SIG-M5 (cell line): ENCODE measurements at places on chromosomes 5 and 9.
A peak's percentile ranks its signal among the peaks of the same experiment; 100 is the strongest.

GRCh38 chr9:87793292-87793691 is 67.4 kb downstream of the CTSL start:
- peak; percentile 69 for DNase-seq

GRCh38 chr9:109264877-109265587 is 55.8 kb downstream of the EPB41L4B start:
- DNase-seq = no peak

- DNase-seq = no peak
Observed at GRCh38 chr5:322942-323879, 1.7 kb downstream of the AHRR start.

- no peak for DNase-seq
Observed at GRCh38 chr9:13567833-13568232, 288.3 kb upstream of the MPDZ start.

DNA sequence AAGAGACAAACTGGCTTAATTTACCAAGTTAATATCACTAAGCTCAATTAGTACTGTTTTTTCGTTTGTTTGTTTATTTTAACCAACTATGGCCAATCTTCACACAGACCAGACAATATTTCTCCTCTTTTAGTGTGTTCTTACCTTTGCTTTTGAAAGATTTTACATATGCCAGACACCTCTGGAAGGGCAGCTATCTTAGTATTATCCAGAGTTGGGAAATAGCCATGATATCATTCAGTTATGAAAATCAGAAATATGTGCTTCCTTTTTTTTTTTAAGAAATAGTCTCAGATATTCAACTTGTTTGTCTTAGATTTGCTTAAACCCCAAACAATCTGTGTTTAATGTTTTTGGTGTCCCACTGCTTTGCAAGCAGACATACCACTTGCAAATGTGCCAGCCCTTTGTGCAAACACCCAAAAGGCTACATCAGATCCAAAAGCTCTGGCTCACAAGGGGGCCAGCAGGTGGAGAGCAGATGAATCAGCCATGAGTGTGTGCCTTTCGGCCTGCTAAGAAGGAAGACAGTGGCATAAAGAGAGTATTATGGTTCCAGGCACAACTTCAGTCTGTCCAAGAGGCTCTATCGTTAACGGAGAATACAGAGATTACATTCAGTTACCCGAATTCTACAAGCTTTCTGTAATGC is 147.6 kb downstream of the EFNA5 start:
- no peak for DNase-seq

DNA sequence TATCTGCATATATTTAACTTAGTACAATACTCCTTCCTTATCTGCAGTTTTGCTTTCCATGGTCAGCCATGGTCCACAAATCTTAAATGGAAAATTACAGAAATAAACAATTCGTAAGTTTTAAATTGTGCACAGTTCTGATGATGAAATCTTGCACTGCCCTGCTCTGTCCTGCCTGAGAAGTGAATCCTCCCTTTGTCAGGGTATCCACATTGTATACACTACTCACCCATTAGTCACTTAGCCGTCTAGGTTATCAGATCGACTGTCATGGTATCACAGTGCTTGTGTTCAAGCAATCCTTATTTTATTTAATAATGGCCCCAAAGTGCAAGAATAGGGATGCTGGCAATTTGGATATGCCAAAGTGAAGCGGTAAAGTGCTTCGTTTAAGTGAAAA is 8.3 kb upstream of the YTHDC2 start:
- DNase-seq = no peak

DNA sequence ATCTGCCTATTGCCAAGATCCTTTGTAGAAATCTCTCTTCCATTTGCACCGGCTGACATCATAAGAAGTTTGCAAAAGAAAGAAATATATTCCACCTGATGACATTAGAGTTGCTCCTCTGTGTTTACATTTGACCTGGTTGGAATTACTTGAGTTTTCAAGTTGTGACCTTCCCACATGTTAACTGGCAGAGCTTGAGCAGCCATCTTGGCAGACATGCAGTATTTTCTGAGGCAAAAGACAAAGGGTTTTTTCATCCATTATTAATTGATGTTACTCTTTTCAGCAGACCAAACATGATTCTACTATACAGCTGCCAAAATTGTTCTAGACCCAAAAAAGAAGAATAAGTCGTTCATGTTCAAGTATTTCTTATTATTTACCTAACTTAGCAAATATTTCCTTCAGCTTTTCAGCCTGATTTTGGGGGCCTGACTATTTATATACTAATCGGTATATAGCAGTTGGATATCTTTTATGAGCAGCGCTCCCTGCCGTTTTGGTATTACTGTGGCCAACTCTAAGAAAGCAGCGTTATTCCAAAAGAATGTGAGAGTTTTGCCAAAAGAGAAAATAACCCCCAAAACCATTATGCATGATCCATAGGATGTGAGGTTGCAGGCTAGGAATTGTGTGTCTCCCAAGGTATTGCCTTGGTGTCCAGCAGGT is 212.9 kb downstream of the PBX3 start:
- no peak for DNase-seq

DNA sequence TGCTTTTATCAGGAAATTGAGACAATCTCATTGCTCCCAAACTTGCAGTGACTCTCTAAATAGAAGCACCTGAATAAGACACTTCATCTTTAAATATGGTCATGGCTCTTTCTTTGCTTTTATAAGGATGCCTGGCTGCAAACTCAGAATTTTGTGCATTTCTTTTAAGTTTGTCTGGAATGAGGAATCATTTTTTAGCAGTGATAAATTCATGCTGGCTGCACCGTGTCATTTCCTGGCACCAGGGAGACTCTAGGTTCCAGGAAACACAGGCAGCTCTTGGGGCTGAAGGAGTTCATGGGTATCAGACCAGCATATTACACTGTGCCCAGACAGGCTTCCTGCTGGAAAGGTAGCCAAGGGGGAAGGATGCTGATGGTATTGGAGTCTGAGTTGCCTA is 109.9 kb downstream of the NUDT12 start:
- no peak for DNase-seq

DNA sequence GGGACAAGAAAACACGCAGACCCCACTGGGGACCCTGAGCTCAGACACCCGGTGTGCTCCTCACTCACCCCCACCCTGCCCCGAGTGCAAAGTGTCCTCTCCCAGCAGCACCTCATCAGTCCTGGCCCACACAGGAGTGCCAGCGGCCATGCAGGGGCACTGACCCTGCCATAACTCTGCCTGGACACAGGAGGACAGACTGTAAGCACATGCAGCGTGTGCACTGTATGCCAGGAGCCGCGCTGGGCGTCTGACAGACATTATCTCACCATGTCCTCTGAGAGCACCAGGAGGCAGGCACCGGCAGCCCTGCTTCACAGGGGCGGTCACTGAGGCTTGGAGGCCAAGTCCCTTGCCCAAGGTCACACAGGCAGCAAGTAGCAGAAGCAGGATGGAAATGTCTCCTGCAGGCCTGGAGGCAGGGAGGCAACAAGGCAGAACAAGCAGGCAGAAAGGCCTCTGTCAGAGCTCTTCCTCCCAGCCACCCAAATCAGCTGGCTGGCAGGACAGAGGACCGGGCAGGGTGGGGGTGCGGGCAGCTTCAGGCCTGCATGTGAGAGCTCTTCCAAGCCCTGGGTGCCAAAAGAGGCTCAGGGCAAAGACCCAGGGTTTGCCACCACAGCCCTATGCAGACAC is 8.4 kb downstream of the EEIG1 start:
- DNase-seq = no peak

DNA sequence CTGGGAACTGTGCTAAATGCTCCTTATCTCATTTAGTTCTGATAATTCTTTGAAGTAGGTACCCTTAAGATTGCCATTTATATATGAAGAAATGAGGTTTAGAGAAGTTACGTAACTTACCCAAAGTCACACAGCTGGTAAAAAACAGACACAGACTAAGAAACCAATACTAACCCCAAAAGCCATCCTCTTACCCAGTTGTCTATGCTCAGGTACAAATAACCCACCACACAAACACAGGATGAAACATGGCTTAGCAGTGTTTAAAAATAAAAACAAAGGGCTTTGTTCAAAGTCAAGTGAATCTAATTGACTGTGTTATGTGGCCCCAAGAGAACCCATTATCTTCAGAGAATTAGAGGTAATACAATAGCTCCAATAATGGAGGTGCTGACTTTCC is 37.0 kb upstream of the IL7R start:
- DNase-seq = no peak

DNA sequence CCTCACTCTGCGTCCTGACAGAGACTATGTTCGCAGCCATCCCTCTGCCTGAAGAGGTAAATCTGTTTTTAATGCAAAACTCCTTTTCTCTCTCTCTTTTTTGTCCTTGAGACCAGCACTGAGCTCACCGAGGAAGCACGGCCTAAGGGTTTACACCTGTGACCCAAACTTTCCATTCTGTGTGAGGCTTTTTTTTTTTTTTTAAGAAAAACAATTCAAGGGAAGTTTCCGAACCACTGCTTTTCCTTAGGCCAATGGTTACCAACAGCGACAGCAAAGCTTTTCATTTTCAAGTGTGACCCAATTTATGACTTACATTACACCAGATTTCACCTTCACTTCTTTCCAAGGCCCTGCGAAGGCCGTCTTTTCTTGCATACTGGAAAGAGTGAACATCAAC is 205.9 kb downstream of the EFNA5 start:
- DNase-seq = no peak

DNA sequence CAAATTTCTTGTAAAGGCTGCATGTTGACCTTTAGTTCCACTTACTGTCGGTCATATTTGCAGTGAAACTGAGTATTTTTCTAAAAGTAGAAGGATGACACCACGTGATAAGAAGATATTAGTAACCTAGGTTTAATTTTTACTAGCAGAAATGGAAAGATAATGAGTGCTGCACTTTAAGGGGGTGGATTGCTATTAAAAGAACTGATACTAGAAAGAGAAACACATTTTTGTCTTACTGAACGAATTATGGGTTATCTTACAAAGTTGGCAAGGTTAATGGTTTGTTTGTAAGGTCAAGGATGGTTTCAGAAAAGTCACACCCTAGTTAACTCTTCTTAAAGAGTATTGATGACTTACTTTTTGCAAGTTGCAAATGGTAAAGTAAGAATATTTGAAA is 2.4 kb downstream of the MACIR start:
- DNase-seq = no peak

GRCh38 chr5:158234323-158235158 is 375.6 kb upstream of the CLINT1 start:
- no peak for DNase-seq

- DNase-seq = no peak
Observed at GRCh38 chr9:77541600-77541999, 106.5 kb downstream of the GNA14 start.

- peak; percentile 10 for DNase-seq
Observed at GRCh38 chr5:100890461-100891008, 12.5 kb downstream of the ST8SIA4 start.

- no peak for DNase-seq
Observed at GRCh38 chr9:4038182-4038723, 261.6 kb downstream of the GLIS3 start.

- no peak for DNase-seq
Observed at GRCh38 chr5:146754621-146755020, 123.9 kb downstream of the PPP2R2B start.

DNA sequence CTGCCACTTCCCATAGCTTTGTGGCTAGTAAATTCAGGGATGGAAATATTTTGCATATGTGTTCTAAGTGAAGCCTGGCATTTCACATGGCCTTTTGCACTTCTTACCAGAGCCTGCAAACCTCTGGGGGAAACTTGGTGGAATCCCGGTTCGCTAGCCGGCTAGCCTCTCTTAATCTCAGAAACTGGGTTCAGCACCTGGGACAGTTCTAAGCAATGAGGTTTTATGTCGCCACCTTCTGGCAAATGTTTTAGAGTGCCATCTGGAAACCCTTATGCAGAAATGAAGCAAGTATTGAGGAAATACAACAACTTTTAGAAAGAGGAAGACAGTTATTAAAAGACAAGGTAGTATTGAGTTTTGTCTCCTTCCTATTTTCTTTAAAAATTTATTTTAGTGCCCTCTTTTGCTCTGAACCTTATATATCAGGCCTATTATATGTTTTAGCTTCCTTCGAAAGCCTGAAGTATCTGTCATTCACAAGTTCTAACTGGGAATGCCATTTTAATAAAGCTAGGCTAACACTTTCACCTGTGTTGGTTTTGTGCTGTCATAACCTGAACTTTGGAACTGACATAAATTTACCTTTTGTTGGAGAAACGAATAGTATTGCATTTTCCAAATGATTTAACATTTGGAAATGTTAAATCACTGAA is 963 bp upstream of the HTR1A start:
- peak; percentile 12 for DNase-seq

- no peak for DNase-seq
Observed at GRCh38 chr5:116420540-116420939, 154.1 kb downstream of the SEMA6A start.
